Stimulated activated CD8-positive, alpha-beta memory T cell treated with anti-CD3 and anti-CD28 coated beads, Interleukin-12 subunit alpha, Interleukin-12 subunit beta, amount 100 ng/mL, for 1 hour (primary cell): ENCODE measurements at places on chromosomes 13 and 19.

- DNase-seq = no peak
Observed at GRCh38 chr19:49564616-49565045, 15.7 kb downstream of the NOSIP start.

- no peak for DNase-seq
Observed at GRCh38 chr19:35524181-35524837, 3.8 kb downstream of the SBSN start.

- no peak for DNase-seq
Observed at GRCh38 chr19:32876236-32876918, 6.8 kb upstream of the SLC7A9 start.

- DNase-seq = no peak
Observed at GRCh38 chr19:28575816-28576215, 637.1 kb downstream of the UQCRFS1 start.

DNA sequence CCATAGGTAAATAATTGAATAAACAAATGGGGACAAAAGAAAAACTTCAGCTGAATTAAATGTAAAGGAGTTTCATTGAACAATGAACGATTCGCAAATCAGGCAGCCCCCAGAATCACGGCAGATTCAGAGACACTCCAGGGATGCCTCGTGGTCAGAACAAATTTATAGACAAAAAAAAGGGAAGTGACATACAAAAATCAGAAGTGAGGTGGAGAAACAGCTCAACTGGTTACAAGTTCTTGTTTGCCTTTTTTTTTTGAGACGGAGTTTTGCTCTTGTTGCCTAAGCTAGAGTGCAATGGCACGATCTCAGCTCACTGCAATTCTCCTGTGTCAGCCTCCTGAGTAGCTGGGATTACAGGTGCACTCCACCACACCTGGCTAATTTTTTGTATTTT is 5.7 kb downstream of the ZNF566 start:
- no peak for DNase-seq
